ENCODE measurements at places on chromosomes 12 and 14.

GRCh38 chr12:102322254-102322653 is 124.6 kb upstream of the PMCH start:
- no peak for DNase-seq

- no peak for DNase-seq
These were observed 794 bp downstream of the HOXC13 start for GRCh38 chr12:53939141-53940108.

DNA sequence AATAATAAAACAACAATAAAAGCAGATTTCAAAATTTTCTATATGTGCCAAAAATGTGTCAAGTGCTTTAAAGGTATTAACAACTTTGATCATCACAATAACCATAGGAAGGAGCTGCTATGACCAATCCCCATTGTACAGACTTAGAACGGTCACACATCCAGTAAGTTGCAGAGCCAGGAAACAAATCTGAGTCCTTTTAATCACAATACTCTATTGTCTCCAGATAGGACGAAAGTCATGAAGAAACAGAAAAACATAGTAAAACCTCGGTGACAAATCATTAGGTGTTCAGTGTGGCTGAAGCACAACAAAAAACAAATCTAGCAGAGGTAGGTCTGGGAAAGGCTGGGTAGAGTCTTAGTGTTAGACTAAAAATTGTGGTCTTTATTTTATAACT is 178.8 kb downstream of the GRIP1 start:
- no peak for DNase-seq

- DNase-seq, result no peak
These were observed 21.9 kb downstream of the CEP170B start for GRCh38 chr14:104886690-104887622.

DNA sequence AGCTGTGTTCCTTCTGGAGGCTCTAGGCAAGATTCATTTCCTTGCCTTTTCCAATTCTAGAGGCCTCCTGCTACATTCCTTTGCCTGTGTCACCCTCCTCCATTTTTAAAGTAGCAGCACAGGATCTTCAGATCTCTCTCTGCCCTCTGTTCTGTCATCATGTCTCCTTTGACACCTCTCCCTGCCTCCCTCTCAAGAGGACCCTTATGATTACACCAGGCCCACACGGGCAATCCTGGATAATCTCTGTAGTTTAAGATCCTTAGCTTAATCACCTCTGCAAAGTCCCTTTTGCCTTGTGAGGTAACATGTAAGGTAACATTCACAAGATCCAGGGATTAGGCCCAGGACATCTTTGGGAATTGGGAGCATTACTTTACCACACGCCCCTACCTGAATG is 155.2 kb downstream of the SYNE2 start:
- no peak for DNase-seq

DNA sequence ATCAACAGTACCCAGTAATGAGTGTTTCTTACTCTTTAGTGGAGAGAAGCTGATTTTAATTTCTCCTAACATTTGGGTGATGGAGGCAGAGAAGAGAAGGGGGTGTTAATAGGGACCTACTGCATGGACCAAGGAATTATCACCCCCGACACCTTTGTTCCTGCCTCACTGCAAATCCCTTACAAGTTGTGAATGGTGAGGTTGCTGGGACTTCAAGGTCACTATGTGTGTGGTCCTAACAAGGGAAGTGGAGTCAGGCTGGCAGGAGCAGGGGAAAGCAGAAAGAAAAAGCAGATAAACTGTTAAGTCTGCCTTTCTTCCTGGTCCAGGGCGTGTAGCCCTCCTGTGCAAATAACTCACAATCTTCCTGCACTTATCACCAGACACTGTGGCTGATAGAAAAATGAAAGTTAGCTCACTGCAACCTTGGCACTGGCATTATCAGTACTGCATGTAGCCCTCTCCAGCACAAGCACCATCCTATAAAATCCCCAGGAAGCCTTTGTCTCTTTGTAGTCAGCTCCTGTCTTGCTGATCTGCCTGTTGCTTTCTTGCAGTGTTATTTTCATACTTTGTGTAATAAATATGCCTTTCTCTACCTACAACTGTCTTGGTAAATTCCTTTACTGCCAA is 112.3 kb upstream of the DNM1L start:
- no peak for DNase-seq

DNA sequence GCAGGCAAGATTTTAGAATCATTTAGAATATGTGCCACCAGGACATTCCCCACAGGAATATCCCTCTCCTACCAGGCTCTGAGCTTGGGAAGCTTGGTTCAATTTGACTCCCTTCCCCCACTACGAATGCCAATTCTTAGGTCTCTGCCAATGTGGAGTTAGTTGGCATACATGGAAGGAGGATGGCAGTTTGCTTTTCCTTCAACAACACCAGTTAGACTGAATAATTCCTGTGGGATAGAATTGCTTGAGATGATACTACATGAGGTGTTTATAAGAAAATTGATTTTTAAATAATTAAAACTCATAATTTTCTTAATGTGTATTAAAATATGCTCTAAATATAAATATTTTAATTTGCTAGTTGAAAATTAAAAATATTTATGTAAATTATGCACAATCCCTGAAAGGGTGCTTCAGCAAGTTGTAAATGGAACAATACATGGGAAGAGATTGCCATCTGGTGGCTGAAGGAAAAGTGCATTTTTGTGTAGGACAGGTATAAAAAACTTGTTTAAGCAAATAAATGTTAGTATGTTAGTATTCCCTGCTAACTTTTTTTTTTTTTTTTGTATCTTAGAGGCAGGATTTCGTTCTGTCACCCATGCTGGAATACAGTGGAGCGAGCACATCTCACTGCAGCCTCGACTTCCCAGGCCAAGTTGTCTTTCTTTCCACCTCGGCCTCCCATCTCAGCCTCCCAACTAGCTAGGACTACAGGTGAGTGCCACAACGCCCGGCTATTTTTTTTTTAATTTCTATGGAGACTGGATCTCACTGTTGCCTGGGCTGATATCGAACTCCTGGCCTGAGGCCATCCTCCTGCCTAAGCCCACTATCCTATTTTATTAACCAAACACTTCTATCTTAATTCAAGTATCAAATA is 25.8 kb upstream of the STRAP start:
- DNase-seq, result peak; percentile 22

GRCh38 chr14:72605096-72605920 is 288.6 kb downstream of the DPF3 start:
- no peak for DNase-seq

DNA sequence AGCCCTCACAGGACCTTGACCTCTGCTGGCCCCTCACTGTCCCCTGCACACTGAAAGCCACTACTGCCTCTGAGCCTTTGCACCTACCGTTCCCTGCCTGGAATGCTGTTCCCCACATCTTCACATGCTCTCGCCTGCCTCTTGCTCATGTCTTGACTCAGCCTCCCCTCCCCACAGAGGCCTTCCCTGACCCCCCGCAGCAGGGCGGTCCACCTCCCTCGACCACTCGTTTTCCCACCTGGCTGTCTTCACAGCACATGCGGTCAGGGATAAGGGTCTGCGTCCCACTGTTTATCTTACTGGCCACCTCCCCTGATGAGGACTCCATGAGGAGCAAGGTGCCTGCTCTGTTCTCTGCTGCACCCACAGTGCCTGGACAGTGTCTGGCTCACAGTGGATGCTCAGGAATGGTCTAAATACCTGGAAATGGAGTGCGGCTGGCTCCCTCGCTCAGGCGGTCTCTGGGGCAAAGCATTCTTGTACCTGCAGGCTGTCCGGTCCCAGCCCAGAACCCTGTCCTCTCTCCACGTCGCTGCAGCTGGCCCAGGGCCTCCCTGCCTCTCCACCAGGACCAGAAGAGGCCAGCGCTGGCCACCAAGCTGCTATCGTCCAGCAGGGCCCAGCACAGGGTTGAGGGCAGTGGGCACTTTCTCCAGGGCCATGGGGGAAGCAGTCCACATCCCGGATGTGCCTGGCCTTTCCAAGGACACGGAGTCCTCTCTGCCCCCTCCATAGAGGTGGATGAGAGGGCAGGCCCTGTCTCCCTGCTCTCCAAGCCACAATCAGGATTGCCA is 107.4 kb downstream of the NCOR2 start:
- DNase-seq, result no peak

DNA sequence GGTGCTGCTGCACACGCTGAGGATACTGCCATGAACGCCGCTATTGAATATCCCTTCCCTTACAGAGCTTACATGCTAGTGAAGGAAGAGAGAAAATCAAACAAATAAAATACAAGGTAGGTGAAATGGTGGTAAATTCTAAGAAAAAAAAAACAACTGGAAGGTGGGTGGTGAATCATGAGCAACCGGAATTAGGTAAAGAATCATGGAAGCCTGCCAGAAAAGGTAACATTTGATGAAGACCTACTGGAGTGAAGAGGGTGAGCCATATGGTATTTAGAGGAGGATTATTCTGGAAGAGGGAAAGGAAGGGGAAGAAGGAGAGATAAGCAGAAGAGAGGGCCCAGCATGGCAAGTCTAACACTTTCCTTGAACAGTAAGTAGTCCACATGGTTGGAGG is 76.1 kb downstream of the LRIG3 start:
- no peak for DNase-seq

DNA sequence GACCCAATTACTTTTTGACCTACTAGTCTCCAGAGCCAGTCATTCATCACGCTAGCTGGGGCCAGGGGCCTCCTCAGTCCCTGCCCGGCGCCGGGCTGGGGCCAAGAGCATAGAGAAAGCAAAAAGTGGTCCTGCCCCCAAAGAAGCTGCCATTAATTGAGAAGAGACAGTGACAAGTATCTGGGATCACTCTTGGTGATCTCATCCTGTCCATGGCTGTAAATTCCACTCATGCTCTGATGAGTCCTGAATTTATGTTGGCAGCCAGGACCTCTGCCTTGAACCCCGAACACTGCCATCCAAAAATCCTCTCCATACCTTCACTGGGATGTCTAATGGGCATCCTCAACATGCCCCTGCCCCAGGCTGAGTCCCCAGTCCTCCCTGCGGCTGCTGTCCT is 34.4 kb upstream of the DLK1 start:
- no peak for DNase-seq

DNA sequence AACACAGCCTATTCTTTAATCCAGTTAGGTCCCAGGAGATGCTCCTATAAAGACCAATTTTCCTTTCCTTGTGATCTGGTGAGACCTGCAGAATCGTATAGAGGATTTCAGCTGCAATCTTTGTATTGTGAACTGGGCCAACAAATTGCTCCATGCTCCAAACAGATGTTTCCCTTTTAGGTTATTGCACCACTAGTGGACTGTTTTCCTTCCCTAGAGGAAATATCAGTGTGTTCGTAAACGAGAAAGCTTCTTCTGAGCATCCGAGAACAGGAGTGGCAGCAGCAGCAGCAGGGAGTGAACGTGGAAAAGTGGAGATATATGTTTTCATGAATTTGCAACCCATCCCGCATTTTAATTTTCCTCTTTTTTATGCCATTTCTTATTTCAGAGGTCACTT is 344.1 kb upstream of the PDE3A start:
- no peak for DNase-seq

GRCh38 chr14:94769391-94770250 is at the start of gene GSC:
Gene GSC (minus strand): TSS chr14:94770113. CDS start chr14:94770015, 98 bp downstream.
- no peak for DNase-seq

DNA sequence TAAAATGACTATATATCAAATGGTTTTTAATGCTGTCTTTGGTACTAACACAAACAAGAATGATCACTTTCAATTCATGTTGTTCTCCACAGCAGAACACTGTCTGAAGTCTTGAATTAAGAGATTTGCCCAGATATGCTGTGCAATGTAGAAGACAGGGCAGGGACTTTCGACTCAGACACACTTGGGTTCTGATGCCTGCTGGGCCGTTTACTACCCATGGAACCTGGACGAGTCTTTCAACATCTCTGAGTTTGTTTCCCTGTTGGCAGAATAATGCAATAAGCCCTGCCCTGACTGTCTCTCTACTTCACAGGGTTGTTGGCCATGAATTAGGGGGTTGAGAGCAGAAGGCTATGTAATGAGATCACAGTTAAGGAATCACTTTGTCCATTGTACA is 162.6 kb upstream of the TMPO start:
- no peak for DNase-seq

DNA sequence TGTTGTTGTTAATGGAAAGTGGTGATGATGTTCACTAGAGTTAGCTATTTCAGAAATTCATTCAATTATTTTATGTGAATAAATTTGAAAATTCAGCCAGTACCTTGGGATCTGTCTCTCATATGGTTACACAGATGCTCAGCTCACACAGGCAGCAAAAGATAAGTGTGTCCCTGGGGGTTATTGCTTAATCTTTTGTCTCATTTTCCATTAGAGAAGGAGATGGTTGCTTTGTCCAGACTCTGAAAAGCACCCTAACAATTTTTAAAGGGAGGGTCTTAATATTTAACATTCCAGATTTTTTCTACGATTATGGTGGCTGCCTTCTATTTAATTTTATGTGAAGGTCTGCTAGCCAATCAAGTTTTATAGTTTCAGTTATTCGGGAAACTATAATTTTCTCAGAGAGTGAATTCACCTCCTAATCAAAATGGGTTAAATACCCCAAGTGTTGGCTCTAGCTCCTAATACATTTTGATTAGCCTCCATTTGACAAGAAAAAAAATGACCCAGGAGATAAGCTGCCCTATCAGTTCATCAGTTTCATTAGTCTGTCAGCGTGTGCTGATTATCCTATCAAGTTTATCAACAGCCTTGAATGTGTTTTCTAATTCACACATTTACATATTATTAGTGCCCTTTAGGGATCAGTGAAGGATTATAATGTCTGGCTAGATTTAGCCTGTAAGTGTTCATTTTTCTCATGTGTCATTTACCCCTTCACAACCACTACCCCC is 282.1 kb downstream of the TMTC2 start:
- DNase-seq, result no peak

DNA sequence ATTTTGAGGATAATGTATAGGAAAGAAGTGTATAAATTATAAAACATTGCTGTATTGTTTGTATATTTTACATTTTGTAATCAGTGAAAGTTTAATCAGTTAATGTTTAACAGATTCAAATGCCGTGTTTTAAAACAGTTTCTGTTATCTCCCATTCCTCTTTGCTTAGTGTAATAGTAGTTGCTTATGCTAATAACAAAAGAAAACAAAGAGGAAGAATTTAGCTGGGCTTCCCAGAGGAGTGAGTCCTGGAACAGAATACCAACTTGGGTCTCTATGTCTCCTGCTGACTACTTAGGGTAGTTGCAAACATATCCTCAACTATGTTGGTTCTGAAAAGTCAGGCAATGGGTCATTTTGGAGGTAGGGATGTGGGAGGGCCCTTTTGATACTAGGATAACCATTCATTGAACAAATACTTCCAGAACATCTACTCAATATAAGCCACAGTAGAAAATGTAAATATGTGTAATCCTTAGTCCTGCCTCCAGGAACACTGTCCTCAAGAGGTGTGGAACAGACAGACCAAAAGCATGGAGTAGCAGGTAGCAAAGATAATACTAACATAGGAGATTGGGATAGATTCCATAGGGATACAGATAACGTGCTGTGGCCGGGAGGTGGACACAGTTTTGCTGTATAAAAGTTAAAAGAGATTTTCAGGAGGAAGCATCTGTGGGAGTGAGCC is 36.1 kb upstream of the EVL start:
- DNase-seq, result no peak

All from stimulated activated CD8-positive, alpha-beta memory T cell treated with anti-CD3 and anti-CD28 coated beads, Interleukin-12 subunit alpha, Interleukin-12 subunit beta, amount 100 ng/mL, for 1 hour (primary cell).